Left lung (tissue), 14 donors: ENCODE measurements at places on chromosomes 4 and X. TPM values are rescaled to one million over a fixed set of nuclear protein-coding genes. Genes with fewer than 3 reads are reported as not detected.

The PTCHD1 gene
- polyA plus RNA-seq, result 0.09 TPM

The SSX1 gene
- not detected for polyA plus RNA-seq

The H2BW2 gene
- polyA plus RNA-seq, result 2.0 TPM

The HOPX gene
- polyA plus RNA-seq, result 34.3 TPM

The SFRP2 gene
- polyA plus RNA-seq, result 12.3 TPM

The ZNF280C gene
- 10.2 TPM for polyA plus RNA-seq

The PCYT1B gene
- 7.3 TPM for polyA plus RNA-seq

The JADE1 gene
- polyA plus RNA-seq, result 20.1 TPM

The CHRNA9 gene
- polyA plus RNA-seq, result not detected

The RASL11B gene
- 16.3 TPM for polyA plus RNA-seq

The LARP7 gene
- 95.2 TPM for polyA plus RNA-seq

The KLB gene
- 0.51 TPM for polyA plus RNA-seq

The WAS gene
- polyA plus RNA-seq, result 4.1 TPM

The CT45A10 gene
- polyA plus RNA-seq, result 3.3 TPM

The AP1AR gene
- 29.4 TPM for polyA plus RNA-seq

The MID1IP1 gene
- 14.8 TPM for polyA plus RNA-seq

The TMEM144 gene
- polyA plus RNA-seq, result 4.7 TPM

The DCLK2 gene
- 11.2 TPM for polyA plus RNA-seq

The RIBC1 gene
- 2.7 TPM for polyA plus RNA-seq

The TMEM156 gene
- polyA plus RNA-seq, result 0.95 TPM

The CXCL6 gene
- not detected for polyA plus RNA-seq

The PCDH10 gene
- polyA plus RNA-seq, result 0.56 TPM

The MGAT4D gene
- polyA plus RNA-seq, result not detected

The VEGFC gene
- 24.3 TPM for polyA plus RNA-seq

The TMLHE gene
- polyA plus RNA-seq, result 25.5 TPM

The SEL1L3 gene
- 191 TPM for polyA plus RNA-seq

The ZRSR2 gene
- polyA plus RNA-seq, result 24.4 TPM

The REPS2 gene
- polyA plus RNA-seq, result 15.4 TPM

The ZNF595 gene
- polyA plus RNA-seq, result 19.9 TPM

The FATE1 gene
- 0.38 TPM for polyA plus RNA-seq

The SULT1B1 gene
- polyA plus RNA-seq, result 2.3 TPM

The PABPC5 gene
- 6.5 TPM for polyA plus RNA-seq
